Right renal pelvis (tissue), 4 donors: ENCODE measurements at places on chromosomes 5 and 9.

- DNase-seq = no peak
Observed at GRCh38 chr5:118611332-118611945, 376.9 kb downstream of the DTWD2 start.

GRCh38 chr5:141272906-141273305, 27.7 kb downstream of the PCDHB15 start:
- DNase-seq = no peak

DNA sequence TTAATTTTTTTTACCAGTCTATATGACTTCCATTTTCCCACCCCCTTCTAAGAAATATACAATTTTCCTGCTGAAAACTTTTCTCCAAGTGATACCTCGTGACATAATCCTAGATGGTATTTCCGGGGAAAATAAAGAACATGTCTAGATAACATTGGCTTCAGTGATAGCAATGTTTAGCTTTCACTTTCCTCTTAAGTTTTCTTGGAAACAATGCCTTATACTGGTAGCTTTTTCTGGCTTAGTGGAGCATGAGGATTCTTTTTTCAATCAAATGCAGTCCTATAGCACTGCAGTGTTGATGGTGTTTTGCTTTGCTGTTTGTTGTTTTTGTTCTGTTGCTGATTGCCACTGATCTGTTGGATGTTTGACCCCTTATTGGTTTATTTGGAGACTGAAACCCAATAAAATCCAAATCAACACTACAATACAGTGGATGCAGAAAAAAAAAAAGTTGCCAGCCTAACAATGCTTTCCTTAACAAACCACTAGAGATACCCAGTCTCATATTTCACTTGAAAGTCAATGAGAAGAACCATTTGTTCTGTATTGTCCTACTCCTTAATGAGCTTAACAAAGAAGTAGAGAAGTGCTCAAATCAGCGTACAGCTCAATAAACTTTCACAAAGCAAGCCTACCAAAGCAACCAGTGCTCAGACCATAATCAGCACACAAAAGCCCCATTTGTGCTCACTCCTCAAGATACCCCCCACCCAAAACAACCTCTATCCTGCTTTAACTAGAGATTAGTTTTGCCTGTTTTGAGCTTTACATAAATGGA, 74.2 kb upstream of the GRAMD2B start:
- DNase-seq = no peak

GRCh38 chr5:107885601-107886000, 214.9 kb upstream of the EFNA5 start:
- no peak for DNase-seq

DNA sequence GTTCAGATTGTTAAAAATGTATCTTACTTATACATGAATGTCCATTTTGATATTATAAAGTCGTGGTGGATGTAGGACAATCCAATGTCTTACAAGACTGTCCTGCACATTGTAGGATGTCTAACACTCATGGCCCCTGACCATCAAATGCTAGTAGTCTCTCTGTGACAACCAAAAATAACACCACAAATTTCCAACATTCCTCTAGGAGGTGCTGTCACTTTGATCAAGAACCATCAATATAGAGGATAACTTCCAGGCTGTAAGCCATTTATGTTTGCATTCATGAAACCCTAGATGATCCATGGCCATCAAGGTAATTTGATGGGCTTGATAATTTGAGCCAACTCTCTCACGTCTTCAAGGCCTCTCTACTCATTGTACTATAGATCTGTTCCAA, 20.5 kb upstream of the ZFR start:
- no peak for DNase-seq

DNA sequence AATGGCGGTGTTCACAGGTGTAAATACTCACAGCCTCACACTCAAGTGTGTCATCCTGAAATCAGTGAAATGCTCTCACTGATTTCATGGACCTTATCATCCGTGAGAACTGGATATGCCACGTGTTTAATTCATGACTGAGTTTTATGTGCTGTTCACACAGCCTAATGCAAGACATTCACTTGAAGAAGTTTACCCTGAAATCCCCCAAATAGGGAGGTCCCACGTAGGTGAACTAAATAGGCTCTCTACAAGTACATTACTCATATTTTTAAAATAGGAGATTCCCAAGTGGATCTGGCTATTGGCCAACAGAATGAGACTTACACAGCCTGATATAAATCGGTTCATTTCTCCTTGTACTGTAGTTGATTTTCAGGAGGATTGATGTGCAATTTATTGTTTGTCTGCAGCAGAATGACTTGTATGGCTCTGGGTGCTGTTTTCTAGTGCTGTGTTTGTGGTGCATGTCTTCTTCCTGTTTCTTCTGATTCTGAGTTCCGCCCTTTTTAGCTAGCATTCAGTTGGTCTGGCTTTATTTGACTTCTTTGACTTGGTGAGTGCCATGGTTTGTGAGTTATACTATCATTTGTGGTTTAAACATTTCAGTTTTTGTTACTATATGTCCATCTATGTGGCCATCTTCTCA, 25.1 kb downstream of the TRIO start:
- DNase-seq = no peak

DNA sequence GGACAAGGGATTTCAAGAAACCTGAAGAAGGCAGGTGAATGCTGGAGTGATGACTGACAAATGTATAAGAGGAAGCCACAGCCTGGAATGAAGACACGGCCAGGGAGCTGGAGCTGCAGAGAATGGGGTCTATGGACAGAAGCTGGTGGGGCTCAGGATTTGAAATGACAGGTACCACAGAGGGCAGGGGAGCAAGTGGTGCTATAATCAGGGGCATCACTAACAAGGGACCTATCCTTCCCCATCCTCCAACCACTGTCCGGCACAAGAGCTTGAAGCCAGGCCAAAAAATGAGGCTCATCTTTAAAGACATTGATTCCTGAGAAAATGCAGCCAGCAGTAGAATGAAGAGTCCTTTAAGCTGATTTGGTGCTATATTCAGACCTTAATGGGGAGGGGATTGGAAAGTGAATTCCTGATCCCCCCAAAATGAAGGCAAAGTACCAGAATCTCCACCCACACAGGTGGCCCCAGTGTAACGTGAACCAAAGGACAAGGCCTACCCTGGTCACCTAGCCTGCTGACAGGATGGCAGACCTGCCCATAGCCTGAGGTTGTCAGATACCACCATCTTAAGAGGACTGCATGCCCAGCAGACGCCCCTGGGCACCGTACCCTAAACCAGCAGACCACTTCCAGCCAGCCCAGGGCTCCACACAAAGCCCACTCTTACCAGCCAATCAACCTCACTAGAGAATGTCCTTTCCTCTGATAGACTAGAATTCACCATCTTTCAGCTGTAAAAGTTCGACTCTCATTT, 109.2 kb downstream of the SAXO1 start:
- no peak for DNase-seq

DNA sequence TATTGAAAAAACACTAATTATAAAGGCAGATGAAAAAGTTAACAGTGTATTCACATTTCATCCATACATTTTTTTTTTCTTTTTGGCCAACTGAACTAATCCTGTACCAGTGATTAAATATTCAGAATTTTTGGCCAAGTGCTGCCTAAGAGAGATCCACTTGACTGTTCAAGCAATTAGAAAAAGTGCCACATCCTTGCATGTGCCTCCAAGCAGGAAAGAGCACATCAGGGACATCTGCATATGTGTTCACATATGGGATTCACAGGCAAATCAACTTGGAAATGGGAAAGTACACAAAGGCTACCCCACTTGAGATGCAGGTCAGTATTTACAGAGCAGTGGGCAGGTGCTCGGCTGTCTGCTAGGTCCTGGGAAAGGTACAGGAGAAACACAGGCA, 163.3 kb upstream of the LHFPL2 start:
- DNase-seq = no peak

DNA sequence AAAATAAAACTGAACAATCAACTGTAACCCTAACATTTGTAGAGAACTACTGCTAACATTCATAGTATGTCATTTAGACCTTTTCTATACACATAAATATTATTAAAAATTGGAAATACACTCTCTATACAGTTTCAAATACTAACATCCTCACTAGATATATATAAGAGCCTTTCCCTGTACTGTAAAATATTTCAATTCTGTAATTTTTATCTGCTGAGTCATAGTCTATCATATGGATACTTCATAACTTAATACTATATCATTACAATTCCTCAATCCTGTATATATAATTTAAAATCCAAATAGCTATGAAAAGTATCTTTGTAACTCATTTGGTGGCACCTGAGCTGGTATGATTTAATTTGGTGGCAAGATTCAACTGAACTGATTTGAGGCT, 55.8 kb downstream of the FBXO4 start:
- DNase-seq = no peak

- DNase-seq = no peak
Observed at GRCh38 chr9:135815830-135816650, 91.3 kb downstream of the CAMSAP1 start.

GRCh38 chr5:135087950-135088349, 53.9 kb upstream of the PITX1 start:
- no peak for DNase-seq

DNA sequence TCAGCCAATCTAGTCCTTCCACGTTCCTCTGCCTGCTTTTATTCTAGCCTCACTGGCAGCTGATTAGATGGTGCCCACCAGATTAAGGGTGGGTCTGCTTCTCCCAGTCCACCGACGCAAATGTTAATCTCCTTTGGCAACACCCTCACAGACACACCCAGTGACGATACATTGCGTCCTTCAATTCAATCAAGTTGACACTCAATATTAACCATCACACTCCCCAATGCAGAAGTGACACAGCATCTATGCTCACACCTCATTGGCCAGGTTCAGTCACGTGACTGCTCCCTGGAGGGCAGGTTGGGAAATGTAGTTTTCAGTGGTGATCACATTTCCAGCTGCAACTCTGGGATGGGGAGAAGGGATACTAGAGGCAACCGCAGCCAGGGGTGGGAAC, 13.0 kb downstream of the SUSD3 start:
- DNase-seq = no peak

DNA sequence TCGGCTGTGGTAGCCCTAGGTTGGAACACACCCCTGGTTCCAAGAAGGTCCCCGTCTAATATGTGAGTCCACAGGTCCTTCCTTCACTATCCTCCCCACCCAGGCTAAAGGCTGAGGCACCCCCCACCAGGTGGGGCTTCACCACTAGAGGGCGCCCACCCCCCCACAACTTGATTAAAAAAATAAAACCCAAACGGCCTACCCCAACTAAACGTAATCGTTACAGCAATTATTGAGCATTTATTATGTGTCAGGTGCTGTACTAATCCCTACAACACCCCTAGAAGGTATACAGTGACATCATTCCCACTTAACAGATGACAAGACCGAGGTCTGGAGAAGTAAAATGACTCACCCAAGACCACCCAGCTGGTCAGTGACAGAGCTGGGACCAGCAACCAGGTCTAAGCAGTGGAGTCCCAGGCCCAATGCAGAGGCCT, 65.0 kb downstream of the FGF18 start:
- no peak for DNase-seq

DNA sequence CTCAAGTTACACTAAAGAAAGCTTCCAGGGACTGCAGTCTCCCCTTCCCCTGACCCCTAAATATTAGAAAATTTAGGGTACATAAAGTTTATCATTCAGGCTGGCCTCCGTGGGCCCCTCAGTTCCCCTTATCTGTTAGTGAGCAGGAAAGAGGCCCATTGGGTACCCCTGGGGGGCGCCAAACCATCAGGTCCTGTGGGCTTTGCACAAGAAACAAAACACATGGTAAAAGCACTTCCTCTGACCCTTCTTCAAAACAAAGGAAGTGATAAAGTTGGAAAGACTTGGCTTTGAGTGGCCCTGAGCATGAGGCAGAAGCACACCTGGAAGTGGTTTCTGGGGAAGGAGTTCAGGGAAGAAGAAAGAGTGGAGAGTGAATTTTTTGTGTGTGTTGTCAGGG, 213.0 kb downstream of the SMARCA2 start:
- no peak for DNase-seq

DNA sequence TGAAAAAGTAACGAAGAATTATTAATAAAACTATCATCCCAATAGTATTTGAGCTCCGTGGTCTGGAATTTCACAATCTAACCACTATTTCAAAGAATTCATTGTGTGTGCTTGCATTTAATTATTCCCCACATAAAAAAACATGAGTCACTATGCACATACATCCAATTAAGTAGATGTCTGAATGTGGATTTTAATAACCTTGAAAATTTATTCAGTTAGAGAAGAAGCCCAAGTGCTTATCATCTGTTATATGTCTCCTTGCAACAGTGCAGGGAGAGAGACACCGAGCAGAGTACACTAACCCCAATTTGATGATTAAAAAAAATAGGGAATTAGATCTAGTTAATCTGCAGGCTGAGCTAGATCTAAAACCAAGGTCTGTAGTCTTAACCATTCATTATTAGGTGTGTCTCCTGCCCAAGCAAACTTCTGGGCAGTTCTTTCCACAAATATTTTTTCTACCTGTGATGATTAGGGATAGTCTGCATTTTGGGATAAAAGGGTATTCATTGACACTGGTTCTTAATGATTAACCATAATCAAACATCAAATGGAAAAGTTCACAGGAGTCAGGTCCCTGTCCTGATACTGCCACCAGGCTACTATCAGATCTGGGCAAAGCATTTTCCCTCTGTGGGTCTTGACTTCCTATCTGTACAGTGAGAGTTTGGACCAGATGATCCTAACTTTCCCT, 164.2 kb downstream of the GRIA1 start:
- DNase-seq = no peak

DNA sequence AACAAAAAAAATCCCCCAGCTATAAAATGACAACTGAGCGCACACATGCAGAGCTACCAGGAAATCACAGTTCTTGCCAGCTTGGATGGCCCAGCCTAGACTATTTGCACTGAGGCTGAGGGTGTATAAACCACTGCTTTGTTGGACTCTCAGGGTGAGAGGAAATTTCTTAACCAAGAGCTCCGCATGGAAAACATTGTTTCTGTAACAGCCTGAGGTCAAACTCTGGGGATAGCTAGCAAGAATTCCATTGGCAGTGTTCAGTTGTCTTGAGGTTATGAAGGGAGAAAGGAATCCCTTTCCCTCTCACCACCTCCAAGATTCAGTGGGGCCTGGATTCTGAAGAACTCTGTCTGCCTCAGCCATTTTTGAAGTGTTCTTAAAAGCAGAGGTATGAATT, 360.0 kb downstream of the OSTF1 start:
- no peak for DNase-seq

- no peak for DNase-seq
Observed at GRCh38 chr5:88886746-88887341, 3.9 kb upstream of the MEF2C start.

GRCh38 chr9:37503736-37504135, 18.0 kb downstream of the POLR1E start:
- DNase-seq = no peak

- DNase-seq = no peak
Observed at GRCh38 chr5:30981576-30981975, 211.9 kb upstream of the CDH6 start.

GRCh38 chr5:27403243-27403882, 365.0 kb upstream of the CDH9 start:
- no peak for DNase-seq

GRCh38 chr5:171310819-171311321, 1.8 kb downstream of the TLX3 start:
- DNase-seq = no peak
